ENCODE measurements at places on chromosomes 3 and 15.

- no peak for DNase-seq
These were observed 93.2 kb downstream of the BCHE start for GRCh38 chr3:165744025-165744424.

DNA sequence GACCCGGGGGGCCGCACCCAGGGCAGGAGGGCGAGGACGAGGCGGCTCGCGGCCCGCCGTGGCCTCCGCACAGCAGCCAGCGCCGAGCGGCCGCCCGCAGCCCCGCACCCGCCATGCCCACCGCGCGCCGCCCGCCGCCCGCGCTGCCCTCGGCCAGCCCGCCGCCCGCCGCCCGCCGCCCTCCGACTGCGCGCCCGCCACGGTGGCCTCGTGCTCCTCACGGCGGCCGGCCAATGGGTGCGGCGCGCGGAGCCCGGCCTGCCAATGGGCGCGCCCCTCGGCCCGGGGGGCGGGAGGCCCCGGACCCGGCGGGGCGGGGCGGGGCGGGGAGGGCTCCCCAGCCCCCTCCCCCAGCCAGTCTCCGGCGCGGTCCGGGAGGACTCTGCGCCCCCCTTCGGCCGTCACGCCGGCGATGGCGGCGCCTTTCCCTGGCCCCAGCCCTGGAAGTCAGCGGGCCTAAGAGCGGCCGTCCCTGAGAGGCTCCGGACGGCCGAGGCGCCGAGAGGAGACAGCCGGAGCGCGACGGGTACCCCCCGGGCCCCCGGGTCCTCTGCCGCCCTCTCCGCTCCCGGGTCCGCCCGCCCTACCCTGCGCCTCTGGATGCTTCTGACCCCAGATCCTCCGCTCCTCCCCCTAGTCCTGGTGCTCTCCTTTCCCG, at the start of gene NT5DC2:
NT5DC2 (minus strand) TSS at position 235 of the 658 bp plus-strand sequence; CDS start at position 115, 120 bp downstream.
- peak; percentile 44 for DNase-seq

GRCh38 chr15:25972141-25972675, 109.1 kb upstream of the ATP10A start:
- no peak for DNase-seq

DNA sequence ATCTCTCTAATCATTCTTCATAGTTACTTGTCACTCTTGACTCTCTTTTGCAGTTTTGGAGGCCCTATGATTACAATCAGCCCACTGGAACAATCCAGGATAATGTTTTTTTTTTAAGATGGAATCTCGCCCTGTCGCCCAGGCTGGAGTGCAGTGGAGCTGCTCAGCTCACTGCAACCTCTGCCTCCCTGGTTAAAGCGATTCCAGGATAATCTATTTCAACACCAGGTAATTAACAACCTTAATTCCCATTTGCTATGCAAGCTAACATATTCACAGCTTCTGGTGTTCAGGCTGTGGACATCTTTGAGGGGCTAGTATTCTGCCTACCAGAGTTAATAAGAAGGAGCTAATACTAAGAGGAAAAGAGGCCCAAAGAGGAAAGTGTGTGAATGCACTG, 1.1 kb upstream of the BLOC1S6 start:
- DNase-seq = no peak

DNA sequence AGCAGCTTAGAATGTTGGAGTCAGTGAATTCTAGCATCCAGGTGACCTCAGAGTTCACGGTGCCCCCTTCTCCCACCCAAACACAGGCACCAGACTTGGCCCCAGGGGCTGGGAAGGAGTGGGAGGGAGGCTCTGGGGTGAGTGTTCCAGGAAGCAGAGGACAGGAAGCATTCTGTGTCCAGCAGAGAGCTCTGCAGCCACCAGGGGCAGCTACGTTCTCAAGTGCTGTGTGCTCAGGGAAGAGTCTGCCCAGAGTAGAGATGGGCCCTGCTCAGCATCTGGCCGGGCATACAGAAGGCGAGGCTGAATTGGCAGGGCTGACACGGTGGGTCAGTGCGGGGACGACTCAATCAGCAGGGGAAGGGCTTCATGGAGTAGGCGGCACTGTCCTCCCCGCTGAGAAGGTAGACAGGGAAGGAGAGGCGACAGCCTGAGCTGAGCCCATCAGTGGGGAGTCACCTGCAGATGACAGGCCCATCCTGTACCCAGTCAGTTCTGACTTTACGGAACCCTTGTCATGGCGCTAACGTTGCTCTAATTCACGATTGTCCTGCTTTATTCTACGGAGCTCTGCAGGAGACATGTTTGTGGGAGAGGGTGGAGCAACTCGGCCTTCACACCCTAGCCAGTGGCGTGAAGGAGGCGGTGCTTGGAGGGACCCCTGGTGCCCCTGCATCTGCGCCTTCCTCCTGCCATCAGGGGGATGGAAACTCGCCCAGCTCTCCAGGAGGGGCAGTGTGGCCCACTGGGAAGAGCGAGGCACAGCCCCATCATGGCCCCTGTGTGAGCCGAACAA, 82.2 kb downstream of the C3orf70 start:
- DNase-seq = no peak

GRCh38 chr3:66428733-66429132, 72.1 kb downstream of the LRIG1 start:
- peak; percentile 63 for DNase-seq

- peak; percentile 48 for DNase-seq
These were observed 30.9 kb downstream of the DAG1 start for GRCh38 chr3:49500732-49501609.

GRCh38 chr15:37891766-37892368, 42.6 kb upstream of the TMCO5A start:
- DNase-seq = no peak

DNA sequence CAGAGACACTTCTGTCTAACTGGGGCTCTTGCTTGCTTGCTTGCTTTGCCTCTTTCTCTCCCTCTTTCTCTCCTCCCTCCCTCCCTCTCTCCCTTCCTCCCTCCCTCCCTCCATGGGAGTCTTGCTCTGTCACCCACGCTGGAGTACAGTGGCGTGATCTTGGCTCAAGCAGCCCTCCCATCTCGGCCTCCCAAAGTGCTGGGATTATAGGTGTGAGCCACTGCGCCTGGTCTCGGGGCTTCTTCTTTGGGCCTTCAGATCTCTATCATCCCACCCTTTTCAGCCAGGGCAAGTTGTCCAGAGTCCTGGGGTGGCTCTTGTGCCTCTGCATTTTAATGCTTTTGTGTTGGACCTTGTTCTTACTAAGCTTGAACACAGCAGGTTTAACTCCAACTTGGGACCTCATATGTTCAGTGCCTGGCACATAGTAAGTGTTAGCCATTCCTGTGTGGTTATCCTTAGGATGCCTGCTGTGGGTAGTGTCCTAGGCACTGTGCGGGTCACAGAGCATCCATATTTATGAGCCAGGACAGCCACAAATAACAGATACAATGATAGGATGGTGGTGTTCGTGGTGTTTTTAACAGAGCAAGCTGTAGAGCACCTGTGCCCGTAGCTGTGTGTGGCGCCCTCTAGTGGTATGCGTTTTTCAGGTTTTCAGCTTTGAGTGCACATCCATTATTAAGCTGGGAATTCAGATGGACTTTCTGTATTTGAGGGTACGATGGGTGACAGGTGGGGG, 75.1 kb downstream of the CCK start:
- peak; percentile 58 for DNase-seq

GRCh38 chr3:128237348-128238183, 84.3 kb downstream of the EEFSEC start:
- DNase-seq = no peak

GRCh38 chr3:159910991-159911663, 77.5 kb upstream of the IL12A start:
- DNase-seq = no peak

DNA sequence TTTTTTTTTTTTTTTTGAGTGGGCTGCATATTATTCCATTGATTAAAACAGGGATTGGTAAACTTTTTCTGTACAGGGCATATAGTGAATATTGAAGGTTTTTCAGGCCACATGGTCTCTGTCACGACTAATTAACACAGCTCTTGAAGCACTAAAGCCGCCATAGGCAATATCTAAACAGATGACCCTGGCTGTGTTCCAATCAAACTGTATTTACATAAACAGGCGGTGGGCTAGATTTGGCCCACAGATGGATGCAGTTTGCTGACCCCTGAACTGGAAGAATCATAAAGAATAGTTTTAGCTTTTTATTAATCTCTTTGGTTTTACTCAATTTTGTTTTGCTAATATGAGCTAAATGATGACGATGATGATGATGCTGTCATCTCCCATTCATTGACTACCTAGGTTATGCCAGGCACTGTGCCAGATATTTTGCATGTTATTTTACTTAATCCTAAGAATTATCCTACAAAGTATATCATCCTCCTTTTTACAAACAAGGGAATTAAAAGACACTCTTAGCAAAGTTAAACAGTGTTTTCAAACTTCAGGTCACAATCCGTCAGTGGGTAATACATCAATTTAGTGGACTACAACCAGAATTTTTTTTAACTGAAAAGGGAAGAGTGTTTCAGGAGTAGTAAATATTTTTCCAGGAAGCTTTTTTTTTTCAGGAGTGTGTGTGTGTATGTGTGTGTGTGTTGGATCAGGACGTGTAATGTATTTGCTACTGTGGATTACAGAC, 54.3 kb downstream of the LMCD1 start:
- DNase-seq = no peak

GRCh38 chr3:82132210-82133069, 371.0 kb upstream of the GBE1 start:
- no peak for DNase-seq

DNA sequence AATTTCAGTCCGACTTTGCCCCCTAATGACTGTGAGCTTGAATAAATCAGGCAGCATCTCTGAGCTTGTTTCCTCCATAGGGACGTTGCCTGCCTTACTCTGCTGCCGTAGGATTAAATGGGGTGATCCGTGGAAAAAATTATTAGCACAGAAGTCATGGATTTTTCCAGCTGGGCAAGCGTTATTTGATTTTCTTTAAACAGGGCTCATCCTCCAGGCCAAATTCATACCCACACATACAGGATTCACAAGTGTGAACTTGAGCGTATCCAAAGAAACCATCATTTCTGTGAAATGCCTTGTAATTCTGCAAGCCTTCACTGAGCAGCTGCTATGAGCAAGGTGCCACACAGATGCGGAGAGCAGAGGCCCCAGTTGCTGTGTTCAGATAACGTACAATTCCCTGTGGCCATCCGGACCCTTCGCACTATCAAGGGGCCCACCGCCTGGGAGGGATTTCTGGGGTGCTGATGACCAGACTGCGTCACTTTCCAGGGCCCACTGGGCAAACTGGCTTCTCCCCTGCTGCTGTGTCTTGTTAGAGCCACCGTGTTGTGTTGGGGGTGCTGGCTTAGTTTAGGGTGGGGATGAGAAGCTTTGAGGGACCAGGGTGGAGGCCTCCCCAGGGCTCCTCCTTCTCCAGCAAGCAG, 61.4 kb downstream of the MGLL start:
- no peak for DNase-seq

DNA sequence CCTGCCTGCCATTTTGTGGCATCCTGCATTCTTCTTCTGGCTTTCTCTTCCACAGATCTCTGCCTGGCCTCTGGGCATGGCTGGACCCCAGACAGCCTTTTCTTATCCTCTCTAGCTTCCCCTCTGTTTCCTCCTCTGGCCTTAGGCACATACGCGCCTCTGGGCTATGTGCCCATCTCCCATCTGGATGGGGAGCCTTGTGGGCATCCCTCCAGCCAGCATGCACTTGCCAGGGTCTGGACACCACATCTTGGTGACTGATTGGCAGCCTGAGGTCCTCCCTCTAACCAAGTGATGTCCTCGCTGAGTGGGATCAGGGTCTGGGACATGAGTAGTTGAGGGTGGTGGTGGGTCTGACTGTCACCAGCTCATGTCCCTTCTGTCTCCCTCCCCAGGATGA, 12.8 kb downstream of the PLEKHO2 start:
- DNase-seq = no peak

DNA sequence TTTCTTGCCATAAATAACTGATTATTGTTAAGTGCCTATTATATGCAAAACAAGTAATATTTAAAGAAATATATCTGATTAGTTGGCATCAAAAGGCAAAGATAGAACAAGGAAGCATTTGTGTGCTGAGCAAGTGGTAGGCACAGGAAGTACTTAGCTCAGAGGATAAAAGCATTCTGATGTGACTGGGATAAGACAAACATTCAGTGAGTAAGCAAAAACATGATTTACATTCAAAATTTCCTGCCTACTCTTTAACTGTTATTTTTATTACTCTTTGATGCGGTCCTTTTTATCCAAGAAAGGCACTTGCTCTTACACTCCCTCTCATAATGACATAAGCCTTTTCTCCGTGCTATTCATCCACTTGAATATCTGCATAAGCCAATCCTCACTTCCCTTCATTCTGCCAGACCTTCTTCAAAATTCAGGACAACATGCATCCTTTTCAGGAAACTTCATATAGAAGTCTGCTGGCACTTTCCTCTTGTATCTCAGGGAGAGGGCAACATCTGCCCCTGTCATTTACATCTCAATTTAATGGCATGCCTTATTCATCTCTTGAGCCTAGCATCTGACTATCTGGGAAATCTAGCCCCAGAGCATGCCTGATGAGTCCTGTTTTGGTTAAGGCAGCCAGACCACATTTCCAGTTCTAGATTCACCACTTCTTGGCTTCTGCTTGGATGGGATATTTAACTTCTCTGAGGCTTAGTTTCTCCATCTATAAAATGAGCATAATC, 478.2 kb upstream of the ROBO2 start:
- DNase-seq = no peak

Data from tibial nerve (tissue), 4 donors.